Kidney tubule cell (primary cell): ENCODE measurements at places on chromosomes 11 and 22.

- DNase-seq = peak; percentile 75
These were observed 7.4 kb downstream of the USP2 start for GRCh38 chr11:119373921-119374631.

DNA sequence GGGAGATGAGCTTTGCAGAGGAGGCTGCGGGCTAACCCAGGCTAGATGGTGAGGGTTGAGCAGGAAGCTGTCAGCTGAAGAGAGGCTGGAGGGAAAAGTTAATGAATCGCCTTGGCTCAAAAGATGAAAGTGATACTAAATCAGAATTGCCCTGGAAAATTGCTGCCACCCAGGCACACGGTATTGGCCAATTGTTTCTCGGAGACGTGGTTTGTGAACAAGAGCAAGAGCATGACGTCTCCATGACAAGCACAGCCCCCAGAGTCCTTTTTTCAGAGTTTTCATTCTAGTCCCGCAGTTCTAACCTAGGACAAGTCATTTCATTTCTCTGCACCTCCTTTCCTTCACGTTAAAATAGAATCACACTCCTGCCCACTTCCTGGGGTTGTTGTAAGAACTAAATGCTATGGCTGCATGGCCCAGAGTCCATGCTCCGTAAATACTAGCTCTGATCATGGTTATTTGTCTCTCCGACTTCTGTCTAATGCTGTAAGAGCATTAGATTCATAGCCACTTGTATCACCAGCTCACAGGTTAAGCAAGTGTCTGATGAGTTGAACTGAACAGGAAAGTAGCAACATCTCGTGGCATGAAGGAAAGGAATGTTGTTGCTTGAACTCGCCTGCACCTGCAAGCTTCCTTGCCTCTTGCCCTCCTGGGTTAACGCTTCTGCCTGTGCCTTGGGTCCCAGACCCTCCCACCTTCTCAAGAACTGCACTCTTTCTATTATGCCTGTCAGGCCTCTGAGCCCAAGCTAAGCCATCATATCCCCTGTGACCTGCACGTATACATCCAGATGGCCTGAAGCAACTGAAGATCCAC lies 33.8 kb upstream of the NUP50 start:
- DNase-seq = no peak

DNA sequence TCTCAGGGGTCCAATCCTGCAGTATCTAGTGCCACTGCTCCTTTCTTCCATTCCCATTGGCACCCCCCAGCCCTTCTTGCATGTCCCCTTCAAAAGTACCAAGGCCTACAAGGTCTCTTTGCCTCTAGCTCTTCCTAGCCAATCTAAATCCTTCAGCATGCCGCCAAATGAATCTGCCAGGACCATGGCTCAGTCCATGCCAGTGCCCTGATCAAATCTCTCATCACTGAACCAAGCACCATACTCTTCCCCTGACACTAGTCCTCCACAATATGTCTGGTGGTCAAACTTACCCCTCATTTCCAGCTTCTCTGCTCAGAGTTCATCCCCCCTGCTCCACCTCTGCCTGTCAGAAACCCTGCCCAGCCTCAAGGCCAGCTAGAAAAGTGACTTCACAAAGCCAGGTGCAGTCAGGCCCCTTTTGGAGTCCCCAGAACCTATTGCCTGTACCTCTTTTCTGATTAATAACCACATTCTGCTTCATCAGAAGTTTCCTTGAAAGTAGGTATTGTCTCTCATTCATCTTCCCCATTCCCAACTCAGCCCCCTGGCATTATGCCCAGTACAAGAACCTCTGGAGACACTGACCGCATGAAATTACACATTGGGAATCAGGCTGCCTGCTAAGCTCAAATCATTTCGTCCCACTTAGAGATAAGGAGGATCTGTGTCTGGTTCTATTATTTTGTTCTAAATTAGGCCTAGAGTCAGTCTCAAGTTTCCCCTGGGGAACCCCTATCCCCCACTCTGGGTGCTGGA lies 11.4 kb downstream of the FEN1 start:
- DNase-seq = no peak

GRCh38 chr11:60158636-60159035 lies 24.2 kb downstream of the MS4A6A start:
- no peak for DNase-seq

DNA sequence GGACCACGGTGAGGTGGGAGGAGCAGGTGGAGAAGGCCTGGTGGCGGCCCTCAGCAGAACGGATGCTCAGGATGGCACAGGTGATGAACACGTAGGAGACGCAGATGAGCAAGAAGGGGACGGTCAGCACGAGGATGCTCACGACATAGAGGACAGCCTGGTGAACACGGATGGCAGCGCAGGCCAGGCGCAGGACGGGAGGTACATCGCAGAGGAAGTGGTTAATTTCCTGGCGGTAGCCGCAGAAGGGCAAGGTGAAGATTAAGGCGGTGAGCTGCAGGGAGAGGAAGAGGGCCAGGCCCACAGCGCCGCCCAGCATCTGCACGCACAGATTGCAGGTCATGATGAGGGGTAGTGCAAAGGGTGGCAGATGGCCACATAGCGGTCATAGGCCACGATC lies 24.0 kb upstream of the OR10W1 start:
- DNase-seq = no peak

DNA sequence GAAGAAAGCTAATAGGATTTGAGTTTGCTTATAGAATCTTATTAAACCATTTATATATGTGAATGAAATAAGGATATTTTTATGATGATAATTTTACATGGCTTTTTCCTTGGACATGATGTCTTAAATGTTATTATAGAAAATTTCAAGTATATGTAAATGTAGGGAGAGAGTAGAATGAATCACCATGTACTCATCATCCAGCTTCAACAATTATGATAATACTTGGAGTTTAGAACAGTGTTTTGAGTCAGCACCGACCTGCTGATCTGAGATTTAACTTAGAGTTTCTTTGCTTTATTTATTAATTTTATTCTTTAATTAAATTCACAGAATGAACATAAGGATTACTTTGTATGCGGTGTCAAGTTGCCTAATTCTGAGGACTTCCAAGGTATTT lies 193.5 kb downstream of the UVRAG start:
- DNase-seq = peak; percentile 29

- no peak for DNase-seq
These were observed 317.8 kb upstream of the NCAM1 start for GRCh38 chr11:112643416-112643815.

- DNase-seq = no peak
These were observed 15.6 kb upstream of the LYVE1 start for GRCh38 chr11:10584071-10584501.

- DNase-seq = peak; percentile 82
These were observed 3.3 kb upstream of the GRK2 start for GRCh38 chr11:67262731-67263675.

GRCh38 chr11:3902441-3902840 lies 47.0 kb downstream of the STIM1 start:
- no peak for DNase-seq

DNA sequence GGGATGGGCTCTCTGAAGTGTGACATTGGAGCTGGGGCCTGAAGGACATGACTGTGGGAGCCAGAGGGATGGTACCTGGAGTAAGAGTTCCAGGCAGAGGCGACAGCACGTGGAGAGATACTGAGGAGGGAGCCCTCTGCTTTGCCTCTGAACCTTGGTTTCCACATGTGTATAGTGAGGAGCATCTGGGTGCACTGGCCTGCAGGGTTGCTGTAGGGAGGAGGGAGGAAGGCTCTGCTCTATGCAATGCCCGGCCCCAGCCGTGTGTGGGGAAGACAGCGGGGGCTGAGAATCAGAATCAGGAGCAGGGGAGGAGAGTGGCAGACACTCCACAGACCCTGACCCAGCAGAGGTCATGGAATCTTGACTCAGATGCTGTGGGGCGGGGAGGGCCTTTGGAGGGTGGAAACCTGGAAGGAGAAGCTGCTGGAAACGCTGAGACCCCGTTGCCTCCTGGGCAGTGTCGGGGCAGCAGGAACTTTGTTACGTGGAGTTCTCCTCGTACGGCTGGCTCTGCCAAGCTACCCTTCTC lies 4.0 kb downstream of the SCYL1 start:
- DNase-seq = no peak

DNA sequence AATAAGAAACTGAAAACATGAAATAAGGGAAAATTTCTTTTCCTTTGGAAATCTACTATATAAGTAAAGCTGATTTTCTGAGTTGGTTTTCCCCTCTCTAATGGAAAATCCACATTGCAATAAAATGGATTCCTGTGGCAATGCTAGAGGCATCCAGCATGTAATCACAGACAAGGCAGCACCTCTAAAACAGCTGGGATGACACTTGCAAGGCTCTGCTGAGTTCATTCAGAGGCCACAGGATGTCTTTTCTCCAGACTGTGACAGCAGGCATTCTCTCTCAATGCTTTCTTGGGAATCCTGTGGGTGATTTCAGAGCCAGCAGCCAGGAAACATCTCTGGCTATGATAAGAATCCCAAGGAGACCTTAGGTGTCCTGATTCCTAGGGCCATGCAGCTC lies 201.3 kb upstream of the BLID start:
- peak; percentile 23 for DNase-seq

DNA sequence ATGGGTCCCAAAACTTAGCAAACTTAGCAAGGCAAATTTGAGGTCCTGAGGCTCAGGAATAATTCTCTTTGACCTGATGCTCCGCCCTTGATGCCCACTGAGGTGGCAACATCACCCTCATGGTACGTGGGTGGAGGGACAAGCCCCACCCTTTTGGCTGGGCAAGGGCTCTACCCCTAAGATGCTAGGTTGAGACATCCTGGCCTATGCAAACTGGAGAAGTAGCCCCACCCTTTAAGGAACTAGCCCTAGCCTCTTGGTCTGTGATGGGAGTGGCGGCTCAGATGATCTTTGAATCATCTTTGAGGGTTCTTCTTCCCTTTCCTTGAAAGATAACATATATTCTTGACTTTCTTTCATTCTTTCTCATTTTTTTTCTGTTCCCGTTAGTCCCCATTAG lies 32.9 kb downstream of the CABIN1 start:
- no peak for DNase-seq

- DNase-seq = peak; percentile 67
These were observed 15.9 kb downstream of the PTPN5 start for GRCh38 chr11:18775492-18776292.

DNA sequence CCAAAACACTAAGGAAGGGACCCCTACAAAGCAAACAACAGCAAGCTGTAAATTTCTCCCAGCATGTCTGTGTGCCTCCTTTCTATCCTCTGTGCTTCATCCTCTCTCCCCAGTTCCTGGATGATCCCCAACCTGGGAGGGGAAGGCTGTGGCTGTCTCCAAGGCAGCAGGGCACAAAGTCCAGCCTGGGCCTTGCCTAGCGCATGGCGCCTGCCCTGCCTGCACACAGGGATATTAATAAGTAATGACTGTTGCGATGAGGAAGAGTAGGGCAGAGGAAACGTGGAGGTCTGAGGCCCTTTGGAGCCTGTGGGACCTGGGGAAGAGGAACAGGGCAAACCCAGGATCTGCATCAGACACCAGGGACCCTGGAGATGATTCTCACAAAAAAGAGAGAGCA lies 2.0 kb downstream of the USH1C start:
- DNase-seq = peak; percentile 61

DNA sequence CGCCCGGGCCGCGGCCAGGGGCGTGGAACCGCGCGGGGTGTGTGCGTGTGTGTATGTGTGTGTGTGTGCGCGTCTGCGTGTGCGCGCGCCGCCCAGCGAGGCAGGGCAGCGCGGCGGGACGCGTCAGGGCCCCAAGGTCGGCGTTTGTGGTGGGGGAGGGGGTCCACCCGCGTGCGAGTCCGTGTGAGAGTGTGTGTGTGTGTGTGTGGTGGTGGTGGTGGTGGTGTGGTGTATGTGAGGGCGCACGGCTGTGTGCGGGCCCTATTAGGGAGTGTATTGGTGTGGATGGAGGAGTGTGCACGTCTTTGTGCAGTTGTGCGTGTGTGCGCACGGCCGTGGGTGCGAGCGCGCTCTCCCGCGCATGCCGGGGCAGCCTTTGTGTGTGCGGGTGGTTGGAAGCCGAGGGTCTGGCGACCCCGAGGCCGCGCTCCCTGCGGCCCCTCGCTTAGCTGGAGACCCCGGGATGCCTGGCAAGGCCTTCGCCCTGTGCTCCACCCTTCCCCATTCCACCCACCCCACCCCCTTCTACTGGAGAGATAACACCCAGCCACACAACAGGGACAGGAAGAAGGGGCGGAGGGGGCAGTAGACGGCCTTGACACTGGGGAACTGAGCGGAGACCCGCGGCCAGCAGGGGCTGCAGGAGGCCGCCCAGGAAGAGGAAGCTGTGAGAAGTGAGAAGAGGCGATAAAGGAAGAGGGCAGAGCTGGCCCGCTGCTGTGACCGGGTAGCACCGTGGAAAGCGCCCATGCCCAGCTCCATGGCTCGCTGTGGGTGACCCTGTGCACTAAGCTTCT lies 528 bp upstream of the ARRB1 start:
- DNase-seq = peak; percentile 44

DNA sequence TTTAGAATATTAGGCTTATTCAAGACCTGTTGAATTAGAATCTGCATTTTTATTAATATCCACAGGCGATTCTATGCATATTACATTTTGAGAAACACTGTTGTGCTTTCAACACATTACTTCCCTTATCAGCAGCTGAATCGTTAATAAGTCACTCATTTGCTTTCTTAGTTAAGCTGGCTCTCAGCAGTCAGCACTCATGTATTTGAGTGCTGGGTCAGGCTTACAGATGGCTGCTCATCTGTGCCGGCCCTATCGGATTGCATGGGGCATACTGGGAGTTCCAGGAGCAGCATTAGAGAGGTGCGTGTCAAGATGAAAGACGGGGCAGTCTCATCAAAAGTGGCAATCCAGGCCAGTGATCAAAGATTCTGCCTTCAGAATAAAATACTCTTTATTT lies 10.8 kb upstream of the OR51L1 start:
- peak; percentile 89 for DNase-seq

- DNase-seq = no peak
These were observed 27.9 kb downstream of the SMIM38 start for GRCh38 chr11:69183613-69184012.
